ENCODE measurements at places on chromosomes 16 and 17.

GRCh38 chr16:67390816-67391423 is 2.4 kb downstream of the TPPP3 start:
- no peak for DNase-seq

- DNase-seq: no peak
Measured at GRCh38 chr17:45719335-45720071, 64.6 kb upstream of the CRHR1 start.

GRCh38 chr17:72128039-72128438 is 7.2 kb downstream of the SOX9 start:
- no peak for DNase-seq

DNA sequence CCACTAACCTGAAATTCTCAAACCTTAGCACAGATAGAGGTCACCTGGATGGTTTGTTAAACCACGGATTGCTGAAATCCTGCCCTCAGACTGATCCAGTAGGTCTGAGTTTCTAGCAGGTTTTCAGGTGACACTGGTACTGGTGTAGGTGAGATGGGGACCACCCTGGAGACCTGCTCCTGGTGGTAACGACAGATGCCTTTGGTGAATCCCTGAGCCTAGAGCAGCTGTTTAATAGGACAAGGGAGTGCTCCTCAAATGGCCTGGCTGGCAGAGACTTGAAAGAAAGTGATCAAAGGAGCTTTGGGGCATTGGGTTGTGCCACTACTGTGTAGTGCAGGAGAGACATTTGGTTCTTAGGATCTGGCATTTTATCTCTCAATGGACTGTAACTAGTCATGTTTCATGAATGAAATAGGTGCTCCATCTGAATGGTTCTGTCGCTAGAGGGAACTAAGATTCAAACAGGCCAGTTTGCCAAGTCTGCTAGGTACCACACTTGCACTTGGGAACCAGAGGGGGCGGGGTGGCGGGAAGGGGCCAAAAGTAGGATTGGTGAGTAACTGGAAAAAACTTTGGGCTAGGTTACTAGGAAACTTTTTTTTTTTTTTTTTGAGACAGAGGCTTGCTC is 2.9 kb upstream of the IFI35 start:
- DNase-seq: no peak

GRCh38 chr17:73519011-73519410 is 125.2 kb downstream of the SDK2 start:
- no peak for DNase-seq

- no peak for DNase-seq
Measured at GRCh38 chr16:1903845-1904840, 14.1 kb downstream of the HS3ST6 start.

- DNase-seq: peak; percentile 67
Measured at GRCh38 chr16:66604376-66605176, at the start of gene CMTM3. Gene CMTM3, plus strand, starts transcription at chr16:66604704. Its CDS starts 102 bp downstream, at chr16:66604806.

GRCh38 chr17:69223809-69224208 is 4.8 kb downstream of the ABCA10 start:
- DNase-seq: no peak

DNA sequence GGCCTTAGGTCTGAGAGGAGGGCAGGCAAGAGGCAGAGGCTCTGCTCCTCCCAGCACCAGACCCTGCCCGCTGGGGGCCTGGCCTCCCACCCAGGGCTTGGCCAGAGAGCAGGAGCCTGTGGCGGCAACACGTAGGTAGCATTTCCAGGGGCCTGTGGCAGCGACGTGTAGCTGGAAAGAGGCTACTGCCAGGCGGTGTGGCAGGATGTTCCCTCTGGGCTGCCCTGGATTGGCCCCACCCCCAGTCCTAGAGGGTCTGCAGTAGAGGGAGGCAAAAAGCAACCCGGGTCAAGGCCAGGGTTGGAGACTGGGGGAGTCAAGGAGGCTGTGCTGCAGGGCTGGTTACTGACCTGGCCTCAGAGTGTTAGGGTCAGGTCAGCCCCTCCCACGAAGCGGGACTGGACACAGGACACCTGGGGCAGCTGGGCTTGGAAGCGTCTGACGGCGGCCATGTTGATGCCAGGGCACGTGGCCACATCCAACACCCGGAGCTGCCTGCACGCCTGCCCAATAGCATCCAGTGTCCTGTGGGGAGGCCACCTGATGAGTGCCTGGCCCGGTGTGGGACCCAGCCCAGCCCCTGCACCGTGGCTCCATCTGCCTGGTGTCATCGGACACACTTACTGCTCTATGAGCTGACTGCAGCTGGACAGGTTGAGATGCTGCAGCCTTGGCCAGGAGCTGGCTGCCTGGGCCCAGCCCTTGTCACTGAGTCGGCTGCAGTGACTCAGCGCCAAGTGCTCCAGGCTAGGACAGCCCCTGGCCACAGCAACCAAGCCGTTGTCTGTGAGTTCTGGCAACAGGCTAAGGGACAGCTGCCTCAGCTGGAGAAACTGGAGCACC is 8.5 kb downstream of the ELMO3 start:
- DNase-seq: no peak

DNA sequence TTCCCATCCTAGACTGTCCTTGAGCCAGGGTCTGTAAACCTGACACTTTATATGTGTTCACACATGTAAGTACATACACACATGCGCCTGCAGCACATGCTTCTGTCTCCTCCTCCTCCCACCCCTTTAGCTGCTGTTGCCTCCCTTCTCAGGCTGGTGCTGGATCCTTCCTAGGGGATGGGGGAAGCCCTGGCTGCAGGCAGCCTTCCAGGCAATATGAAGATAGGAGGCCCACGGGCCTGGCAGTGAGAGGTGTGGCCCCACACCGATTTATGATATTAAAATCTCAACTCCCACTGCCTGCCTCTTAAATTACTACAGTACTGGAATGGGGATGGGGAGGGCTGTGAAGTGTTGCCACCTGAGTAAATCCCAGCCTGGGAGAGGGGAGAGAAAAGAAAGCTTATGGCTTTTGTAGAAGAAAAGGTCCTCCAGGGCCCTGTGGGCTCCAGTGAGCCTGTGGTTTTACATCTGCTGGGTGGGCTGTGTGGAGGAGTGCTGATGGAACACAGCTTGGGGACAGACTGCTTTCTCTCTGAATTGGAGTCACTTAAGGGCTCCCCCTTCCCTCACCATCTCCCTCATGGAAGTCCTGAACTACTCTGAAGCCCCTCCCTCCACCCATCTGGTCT is 990 bp upstream of the WNK4 start:
- no peak for DNase-seq

- no peak for DNase-seq
Measured at GRCh38 chr17:3809135-3809534, 8.1 kb upstream of the ITGAE start.

- DNase-seq: no peak
Measured at GRCh38 chr16:65598621-65599020, 476.8 kb upstream of the CDH11 start.

DNA sequence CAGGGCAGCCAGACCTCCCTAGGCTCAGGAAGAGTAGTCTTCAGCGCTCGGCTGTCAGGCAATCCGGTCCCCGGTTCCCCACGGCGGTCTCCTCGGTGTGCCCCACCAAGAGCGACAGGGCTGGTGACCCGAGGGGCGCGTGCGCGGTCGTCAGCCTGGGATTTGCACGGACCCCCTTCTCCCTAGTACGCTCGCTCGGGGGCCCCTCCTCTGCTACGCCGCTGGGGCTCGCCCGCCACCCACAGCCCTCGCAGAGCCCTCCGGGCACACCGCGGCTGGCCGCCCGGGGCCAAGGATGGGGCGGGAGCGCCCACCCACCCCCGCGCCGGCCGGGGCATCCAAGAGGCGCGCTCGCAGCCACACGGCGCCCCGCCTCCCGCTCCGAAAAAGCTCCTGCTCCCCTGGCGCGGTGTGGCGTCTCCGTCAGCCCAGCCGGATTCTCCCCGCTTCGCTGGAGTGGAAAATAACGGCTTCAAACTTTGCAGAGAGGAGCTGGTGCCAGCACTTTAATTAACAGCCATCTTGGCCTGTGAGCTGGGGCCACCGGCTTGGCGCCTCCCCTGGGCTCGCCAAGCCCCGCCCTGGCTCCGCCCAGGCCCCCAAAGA is 2.1 kb upstream of the C1QL1 start:
- DNase-seq: no peak

DNA sequence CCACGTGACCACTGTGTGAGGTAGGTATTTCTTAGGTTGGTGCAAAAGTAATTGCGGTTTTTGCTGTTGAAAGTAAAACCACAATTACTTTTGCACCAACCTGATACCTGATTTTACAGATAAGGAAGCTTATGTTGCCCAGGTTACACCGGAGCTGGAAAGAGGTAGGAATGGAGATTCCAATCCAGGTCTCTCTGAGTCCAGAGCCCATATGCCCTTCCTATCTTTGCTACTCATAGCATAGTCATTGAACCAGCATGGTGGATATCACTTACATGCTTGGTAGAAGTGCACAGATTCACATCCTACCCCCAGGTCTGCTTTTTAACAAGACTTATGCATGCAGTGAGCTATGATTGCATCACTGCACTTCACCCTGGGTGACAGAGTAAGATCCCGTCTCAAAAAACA is 61.8 kb downstream of the ARSG start:
- no peak for DNase-seq

DNA sequence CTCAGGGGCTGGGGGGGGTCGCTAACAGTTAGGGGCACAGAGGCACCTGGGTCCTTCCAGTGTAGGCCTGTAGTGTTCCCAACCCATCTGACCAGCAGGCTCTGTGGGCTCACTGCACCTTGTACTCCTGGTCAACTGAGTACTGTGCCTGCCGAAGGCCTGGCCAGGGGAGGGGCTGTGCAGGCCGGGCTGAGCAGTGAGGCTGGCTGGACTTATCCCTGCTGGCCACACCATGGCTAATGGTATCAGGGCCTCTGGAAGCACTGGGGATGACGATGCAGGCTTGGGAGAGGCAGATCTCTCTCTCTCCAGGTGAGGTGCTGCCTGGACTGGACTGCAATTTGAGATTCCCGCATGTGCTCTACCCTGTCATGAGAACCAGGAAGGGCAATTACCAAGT is 58.9 kb upstream of the SDK2 start:
- no peak for DNase-seq

DNA sequence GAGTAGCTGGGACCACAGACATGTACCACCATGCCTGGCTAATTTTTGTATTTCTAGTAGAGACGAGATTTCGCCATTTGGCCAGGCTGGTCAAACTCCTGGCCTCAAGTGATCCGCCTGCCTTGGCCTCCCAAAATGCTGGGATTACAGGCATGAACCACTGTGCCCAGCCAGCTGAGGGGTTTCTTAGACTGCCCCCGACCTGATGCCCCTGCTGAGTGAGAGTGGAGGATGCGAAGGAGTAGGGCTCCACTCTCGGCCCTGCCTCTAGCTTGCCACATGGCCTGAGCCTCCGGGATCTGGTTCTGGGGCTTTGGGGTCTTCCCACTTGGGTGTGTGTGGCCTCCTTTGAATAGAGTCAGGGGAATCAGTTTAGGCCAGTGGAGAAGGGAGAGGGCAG is 11.0 kb downstream of the GPR179 start:
- no peak for DNase-seq

DNA sequence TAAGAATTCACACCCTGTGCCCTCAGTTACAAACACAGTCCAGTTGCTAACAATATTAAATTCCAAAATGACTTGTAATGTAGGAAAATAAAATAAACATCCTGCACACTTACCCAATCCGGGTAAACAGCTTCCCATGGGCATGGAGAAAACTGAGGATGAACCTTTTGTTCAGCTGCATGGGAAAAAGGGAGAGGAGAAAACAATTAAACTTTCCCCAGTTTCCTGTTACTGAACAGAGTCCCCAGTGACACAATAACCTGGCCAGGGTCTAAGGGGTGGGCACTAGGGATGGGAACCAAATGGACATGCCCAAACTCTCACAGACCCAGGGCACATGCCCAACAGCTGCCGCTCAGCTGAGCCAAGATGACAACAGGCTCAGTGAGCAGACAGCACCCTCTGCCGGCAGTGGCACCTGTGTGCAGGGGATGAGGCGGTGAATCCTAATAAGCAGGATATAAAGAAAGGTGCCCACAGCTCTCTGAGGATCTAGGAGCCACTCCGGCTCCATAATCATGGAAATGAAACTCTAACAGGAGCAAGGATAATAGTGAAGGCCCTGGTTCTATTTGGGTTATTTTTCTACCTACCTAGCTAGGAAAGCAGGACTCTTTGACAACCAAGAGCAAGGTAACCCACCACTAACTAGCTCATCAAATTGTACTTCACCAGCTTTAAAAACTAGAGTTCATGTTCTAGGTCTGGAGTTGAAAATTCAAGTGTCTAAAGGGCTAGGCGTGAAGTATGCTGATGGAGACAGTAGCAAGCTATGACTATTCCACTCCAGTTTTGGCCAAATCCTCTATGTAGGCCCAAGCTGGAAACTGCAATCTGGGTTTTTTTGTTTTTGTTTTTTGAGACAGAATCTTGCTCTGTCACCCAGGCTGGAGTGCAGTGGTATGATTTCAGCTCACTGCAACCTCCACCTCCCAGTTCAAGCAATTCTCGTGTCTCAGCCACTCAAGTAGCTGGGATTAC is 58.8 kb downstream of the SMG6 start:
- DNase-seq: peak; percentile 84

DNA sequence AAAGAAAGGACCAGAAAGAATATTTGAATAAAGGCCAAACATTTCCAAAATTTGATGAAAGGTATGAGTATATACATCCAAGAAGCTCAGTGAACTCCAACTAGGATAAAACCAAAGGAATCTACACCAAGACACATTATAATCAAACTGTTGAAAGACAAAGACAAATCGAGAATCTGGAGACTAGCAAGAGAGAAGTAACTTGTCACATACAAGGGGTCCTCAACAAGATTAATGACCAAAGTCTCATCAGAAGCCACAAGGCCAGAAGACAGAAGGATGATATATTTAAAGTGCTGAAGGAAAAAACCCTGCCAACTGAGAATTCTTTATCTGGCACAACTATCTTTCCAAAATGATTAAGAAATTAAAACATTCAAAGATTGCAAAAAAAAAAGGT is 9.3 kb upstream of the IL21R start:
- no peak for DNase-seq

DNA sequence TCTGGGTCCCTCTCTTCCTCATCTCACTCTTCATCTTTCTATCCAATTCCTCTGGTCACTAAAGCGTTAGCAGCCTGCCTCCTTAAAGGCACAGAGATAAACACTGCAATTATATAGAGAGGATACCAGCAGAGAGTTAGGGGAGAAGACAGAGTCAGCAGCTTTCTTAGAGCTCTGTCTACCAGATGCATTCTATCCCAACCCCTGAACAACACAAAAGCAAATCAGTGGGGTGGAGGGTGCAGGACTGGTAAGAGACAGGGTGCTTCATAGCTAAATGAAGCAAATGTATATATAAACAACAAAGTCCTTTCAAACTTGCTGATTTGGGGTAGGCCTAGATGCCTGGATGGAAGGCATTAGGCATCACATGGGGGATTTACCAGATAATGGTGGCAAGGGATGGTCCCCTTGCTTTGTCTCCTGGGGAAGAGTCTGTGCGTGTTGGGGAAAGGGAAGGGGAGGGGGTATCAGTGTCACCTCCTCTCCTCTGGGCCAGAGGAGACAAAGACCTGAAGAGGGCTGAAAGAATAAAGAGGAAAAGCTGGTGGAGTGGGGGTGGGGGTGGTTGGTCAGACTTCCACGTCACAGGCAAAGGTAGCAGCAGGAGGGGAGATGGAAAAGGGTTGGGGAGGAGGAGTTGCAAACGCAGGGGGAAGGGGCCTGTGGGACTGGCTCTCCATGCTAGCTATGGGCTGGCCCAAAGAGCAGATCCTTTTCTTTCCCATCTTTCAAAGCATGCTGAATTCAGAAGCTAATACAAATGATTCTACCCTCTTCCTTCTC is 12.0 kb downstream of the HOXB4 start:
- DNase-seq: no peak

GRCh38 chr16:73068541-73069401 is 20.8 kb upstream of the ZFHX3 start:
- no peak for DNase-seq
